Smooth muscle cell of the brain vasculature (primary cell): ENCODE measurements at places on chromosomes 6 and 20.

- DNase-seq: no peak
Measured at GRCh38 chr6:99603421-99604165, 3.0 kb upstream of the PRDM13 start.

DNA sequence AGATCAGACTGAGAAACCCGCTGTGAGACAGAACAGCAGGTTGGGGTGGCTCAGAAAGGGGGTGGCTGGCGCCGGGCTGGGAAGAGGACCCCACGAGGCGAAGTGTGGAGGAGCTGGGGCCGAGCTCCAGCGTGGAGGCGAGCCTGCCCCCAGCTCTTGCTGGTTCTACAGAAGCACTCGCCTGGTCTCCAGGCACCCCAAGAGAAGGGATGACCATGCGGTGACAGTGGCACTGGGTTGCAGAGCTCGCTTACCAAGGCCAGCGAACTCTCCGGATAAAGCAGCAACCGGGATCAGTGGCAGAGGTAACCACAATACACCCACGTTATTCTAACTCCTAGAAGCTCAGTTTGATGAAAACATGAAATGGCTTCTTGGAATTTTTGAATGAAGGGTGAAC lies 26.5 kb downstream of the THBS2 start:
- DNase-seq: no peak

DNA sequence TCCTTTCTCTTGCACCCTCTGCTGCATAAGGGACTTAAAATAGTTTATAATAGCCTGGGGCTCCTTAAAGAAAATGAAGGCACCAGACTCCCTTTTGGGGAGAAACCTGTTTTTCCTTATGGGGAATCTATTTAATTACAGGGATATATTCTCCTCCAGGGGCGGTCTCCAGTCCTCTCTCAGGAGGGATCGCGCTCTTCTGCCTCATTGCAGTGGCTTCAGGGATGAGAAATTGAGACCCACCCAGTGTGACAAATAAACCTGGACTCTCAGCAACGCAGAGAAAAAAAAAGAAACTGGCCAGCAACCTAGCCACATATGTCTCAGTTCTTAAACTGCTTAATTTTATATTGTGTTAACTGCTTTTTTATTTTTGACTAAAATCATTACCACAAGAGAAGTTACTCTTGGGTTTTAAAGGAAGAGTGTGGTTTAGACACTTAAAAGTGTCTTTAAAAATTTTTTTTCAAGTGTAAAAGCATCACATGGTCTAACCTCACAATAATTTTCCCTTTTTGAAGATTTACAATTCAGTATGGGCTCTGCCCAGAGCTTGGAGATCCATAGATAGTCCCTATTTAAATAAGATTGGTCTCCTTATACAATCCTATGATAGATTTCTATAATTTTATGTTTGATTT lies 11.7 kb upstream of the GOPC start:
- DNase-seq: no peak

DNA sequence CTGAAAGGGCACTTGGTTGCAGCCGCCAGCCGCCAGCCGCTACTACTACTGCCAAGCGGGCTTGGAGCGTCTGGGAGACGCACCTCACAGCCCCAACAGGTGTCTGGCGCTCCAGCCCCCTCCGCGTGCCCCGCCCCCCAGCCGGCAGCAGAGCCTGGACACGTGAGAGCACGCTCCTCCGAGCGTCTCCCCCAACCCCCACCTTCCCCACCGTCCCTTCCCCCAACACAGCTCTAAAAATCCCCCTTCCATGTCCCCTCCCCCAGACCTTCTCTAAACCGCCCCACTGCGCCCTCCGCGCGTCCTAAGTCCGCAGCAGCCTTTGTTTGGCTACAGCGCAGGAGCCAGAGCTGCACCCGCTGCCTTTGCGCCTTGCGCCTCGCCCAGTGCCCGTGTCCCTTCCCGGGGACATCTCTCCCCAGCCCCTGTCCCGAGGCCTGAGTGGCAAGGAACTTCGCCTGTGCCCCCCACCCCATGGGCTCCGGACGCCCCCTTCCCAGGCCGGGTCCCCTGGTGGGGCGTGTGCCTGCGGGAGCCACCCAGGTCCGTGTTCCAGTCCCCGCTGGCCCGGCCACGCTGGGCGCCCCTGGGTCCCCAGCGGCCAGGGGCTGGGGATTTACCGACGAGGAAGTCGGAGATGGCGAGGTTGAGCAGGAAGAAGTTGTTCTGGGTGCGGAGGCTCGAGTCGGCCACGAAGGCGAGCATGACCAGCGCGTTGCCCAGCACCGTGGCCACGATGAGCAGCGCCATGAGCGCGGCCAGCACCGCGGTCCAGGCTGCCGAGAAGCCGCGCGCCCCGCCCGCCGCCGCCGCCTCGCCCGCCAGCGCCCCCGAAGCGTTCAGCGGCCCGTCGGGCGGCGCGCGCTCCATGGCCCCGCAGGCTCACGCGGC lies 732 bp downstream of the HRH3 start:
- DNase-seq: no peak

GRCh38 chr20:52191132-52191915 lies at the start of gene ZFP64:
Gene ZFP64, minus strand, starts transcription at chr20:52191779. Its CDS starts 143 bp downstream, at chr20:52191636.
- DNase-seq: peak; percentile 43

DNA sequence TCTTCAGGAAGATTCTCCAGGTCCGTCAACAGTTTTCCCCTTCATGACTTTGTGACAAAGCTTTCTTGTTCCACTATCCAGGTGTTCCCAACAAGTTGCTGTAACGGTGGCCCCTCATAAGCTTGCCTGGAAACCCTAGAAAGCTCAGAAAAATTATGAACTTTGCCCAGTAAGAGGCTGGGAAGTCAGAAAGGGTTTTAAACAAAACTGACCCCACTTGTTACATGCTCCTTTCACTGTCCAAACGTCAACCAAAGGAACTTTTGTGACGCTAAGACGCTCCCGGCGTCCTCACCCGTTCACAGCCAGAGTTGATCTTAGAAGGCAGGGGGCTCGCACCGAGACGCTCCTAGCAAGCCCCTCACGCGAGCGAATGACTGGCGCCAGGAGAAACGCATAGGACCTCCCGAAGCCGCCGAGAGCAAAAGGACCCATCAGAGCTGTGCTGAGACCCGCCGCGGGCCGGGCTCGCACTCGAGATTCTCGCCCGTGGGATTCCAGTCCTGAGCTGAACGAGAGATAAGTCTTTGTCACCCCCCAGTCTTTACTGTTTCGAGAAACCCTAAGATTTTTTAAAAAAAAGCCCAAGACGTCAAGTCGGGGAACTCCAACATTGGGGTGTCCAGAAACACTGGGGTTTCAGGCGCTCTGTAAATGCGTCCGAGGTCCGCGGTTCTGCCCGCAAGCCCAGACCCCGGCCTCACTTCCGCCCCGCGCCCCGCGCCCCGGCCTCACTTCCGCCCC lies 544 bp upstream of the ACAT2 start:
- no peak for DNase-seq

- no peak for DNase-seq
Measured at GRCh38 chr20:34065260-34065659, 46.8 kb downstream of the EIF2S2 start.

- no peak for DNase-seq
Measured at GRCh38 chr20:63873477-63873971, 8.5 kb downstream of the TPD52L2 start.

DNA sequence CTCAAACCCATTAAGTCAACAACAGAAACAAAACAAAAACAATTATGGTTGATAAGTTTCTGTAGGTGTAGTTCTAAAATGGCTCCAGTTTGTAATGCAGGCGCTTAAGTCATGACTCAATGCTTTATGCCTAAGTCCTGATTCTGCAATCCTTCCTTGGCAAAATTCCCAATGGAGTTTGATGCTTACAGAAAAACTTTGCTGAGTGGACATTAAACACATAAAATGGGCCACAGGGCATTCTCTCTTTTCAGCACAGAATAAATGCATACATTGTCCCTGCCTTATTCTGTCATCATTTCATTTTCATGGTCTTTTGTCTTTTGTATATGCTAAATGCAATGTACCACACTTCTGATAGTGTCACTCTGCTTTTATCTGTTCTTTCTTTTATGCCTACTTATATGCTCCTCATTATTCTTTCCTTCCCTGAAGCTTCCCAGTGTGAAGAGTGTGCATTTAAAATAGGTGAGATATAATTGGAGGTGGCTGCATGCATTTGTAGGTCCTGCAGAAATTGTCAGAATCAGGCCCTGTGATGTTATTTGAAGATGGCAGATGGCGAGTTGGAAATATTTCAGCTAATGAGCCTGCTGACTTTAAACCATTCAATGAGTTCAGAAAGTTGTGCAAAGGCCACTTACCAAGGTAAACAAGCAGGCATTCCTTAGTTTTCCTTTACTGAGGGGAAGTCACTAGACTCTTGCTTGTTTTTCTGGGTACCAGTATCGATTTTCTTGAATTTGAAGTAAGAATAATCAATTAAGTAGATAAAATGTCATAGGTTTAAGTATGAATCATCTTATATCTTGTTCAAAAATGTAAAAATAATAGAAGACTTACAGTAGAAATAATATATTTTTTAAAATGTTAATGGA lies 313.1 kb downstream of the TRDN start:
- DNase-seq: no peak
